ENCODE measurements at places on chromosomes 12 and 14.

DNA sequence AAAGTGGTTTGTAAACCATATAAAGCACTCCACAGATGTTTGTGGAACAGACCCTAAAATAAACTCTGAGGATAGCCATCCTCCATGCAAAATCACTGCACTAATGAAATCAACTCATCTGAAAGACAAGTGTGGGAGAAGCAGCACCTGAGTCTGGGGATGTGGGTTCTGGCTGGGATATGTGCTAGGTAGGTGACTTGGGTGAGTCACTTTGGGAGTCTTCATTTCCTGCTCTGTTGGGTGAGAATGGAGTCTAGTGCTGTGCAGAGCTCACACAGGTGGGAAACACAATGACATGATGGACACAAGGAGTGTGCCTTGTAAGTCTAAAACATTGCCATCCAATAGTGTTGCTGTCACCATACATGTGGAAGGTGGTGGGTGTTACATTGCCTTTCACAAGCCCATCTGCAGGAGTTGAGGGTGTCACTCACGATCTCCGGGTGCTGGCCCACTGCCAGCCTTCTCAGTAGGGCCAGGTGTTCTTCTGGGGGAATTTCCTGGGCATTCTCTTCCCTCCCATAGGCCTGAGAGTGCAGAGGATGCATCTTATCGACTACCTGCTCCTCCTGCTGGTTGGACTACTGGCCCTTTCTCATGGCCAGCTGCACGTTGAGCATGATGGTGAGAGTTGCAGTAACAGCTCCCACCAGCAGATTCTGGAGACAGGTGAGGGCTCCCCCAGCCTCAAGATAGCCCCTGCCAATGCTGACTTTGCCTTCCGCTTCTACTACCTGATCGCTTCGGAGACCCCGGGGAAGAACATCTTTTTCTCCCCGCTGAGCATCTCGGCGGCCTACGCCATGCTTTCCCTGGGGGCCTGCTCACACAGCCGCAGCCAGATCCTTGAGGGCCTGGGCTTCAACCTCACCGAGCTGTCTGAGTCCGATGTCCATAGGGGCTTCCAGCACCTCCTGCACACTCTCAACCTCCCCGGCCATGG is 2.0 kb downstream of the SERPINA4 start:
- no peak for DNase-seq

- no peak for DNase-seq
Measured at GRCh38 chr12:79451978-79452377, 238.8 kb downstream of the PAWR start.

GRCh38 chr12:68641138-68641537 is 30.4 kb downstream of the RAP1B start:
- peak; percentile 32 for DNase-seq

GRCh38 chr12:33602515-33602914 is 162.9 kb upstream of the SYT10 start:
- no peak for DNase-seq

DNA sequence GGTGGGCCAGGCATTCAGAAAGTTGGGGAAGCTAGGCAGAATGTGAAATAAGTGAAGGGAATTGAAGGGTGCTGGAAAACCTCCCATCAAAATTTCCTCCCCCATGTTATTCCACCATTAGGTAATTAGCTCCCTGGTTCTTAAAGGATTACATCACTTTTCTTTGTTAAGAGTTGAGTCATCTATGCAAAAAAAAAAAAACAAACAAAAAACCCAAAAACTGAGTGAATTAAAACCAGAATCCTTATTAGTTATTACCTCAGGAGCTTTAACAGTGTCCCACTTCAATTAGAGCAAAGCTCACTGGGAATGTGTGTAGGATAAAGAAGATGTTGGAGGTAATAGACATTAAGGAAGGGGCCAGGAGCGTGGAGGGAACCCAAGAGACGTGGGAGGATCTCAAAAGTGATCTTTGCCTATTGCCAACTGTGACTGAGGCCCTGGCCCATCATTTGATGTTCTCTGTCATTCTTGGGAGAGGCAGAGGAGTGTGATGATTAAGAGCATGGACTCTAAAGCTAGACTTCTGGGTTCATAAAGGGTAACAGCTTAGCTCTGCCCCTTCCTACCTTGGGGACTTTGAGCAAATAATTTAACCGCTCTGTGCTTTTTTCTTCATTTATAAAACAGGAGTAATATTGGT is 364.7 kb downstream of the APAF1 start:
- DNase-seq: no peak

DNA sequence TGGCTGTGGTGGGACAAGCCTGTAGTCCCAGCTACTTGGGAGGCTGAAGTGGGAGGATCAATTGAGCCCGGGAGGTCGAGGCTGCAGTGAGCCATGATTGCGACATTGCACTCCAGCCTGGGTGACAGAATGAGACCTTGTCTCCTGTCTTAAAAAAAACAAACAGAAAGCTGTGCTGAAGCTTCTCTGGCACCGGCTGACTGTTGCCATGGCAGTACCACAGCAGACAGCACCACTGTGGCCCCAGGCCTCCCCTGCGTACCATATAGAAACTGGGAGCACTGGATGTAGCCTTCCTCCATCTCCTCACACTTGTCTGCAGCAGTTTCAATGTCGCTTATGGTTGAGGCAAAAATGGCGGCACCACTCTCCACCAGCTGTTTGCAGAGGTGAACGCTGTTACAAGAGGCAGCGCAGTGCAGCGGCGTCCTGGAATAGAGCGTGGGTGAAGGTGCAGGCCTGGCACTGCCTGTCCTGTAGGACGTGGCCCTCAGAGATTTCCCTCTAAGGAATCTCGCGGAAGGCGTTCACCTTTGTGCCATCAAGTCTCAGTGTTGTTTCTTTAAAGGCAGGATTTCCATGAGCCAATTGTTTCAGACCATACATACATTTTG is 21.9 kb downstream of the ZFYVE21 start:
- DNase-seq: no peak

DNA sequence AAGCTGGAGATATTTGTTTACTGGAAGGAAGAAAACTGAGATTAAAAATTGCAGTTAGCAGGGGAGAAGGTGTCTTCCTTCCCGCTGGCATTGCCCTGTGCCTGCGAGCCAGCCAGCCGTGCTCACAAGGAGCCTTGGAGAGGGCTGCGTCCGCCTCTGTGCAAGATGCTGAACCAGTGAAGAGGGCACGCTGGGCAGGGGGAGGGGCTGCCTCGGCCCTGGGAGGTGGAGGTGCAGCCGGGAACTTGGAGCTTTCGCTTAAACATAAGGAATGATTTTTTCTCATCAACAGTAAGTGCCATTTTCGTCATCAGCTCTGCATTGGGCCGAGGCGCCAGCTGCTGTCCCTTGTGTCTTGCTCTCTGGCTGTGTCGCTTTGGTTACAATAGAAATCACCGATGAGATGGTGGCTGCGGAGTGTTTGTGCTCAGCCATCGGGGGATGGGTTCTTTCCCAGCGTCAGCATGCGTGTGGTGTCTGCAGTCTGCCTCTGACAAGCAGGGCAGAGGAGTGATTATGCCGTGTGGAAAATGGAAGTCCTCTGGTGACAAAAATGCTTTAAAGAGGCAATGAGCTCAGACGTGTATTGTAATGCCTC is 97.3 kb downstream of the ESR2 start:
- DNase-seq: no peak
